Neuronal stem cell (in vitro differentiated cells): ENCODE measurements at places on chromosomes 11 and 22.
A peak's percentile ranks its signal among the peaks of the same experiment; 100 is the strongest.

- no peak for DNase-seq
Measured at GRCh38 chr11:122159173-122159721, 43.2 kb upstream of the BLID start.

GRCh38 chr11:3093281-3094191 lies 36.3 kb upstream of the CARS1 start:
- DNase-seq = no peak

DNA sequence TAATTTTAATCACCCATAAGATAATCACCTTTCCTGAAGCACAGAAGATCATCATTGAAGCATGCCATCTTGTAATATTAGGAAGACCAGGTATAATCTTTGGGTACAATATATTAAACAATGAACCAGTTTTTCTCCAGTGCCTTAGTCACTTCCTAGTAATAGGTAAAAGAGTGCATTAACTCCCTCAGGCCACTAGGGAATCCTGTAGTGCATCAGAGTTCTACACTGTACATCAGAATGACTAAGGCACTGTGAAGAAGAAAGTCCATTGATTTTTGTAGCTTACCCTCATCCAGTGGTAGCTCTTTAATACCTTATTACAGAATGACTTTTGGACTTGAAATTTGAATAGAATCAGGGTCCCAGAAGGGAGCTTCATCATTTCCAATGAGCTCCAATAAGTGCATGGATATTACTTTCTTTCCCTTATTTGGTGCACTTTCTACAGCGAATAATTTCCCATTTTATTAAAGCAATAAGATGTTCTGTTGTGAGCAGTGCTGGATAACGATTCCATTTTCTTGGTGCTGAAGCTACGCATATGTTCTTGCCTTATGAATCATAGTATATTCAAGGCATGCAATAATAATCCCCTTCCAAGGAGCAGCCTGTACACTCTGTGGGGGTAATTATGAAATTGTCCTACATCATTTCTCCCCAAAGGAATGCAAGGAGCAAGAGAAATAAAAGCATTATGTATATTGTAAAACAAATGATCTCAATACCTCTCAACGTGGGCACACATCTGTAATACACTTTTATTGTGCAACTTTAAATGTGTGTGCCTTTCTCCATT lies 4.7 kb downstream of the C11orf87 start:
- no peak for DNase-seq

DNA sequence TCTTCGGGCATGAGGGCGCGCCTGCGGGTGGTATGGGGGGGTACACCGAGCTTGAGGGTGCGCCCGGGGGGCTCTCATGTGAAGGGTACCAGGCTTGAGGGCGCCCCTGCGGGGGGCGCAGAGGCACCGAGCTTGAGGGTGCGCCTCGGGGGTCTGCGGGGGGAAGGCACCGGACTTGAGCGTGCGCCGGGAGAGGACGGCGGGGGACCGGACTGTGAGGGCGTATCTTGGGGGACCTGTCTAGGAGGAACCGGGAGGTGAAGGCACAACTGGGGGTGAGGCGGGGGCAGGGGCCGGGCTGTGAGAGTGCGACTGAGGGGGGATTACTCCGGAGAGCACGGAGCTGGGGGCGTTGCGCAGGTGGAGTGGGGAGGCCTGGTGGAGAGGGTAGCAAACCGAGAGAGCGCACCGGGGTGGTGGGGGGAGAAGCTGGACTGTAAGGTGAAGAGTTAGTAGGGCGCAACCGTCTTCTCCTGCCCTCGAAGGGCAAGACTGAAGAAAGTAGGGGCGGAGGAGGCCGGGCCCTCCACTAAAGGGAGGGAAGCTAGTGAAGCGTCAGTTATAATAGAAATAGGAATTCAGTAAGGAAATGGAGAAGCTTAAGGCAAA lies 1.1 kb upstream of the DDX6 start:
- DNase-seq = peak; percentile 20

- no peak for DNase-seq
Measured at GRCh38 chr11:77178150-77178549, 50.1 kb downstream of the MYO7A start.

- DNase-seq = peak; percentile 76
Measured at GRCh38 chr11:120324932-120325810, at the start of gene TLCD5. TSS of gene TLCD5 (plus strand) at chr11:120325299. CDS start at chr11:120327442, 2,143 bp downstream.

GRCh38 chr11:9905960-9906791 lies 242.3 kb downstream of the SWAP70 start:
- DNase-seq = no peak

GRCh38 chr22:31923136-31923535 lies 21.2 kb upstream of the YWHAH start:
- no peak for DNase-seq

DNA sequence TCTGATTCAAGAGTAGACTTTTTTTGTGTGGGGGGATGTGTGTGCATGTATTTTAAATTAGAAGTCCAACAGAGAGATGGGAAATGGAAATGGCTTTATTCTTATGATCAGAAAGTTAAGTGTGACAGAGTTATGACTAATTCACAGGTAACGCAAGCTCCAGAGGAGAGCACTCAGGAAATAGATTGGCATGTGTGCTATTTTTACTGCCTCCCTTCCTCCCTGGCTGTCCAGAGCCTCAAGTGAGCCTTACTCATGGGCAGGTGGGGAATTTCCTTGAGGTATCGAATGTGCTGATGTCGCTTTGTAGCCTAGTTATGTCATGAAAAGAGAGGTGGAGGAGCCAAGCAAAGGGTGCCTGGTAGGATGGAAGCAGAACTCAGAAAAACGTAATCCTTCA lies 70.3 kb upstream of the BDNF start:
- DNase-seq = no peak

- DNase-seq = no peak
Measured at GRCh38 chr22:26648528-26649388, 8.6 kb upstream of the MIAT start.

GRCh38 chr11:121291319-121291718 lies 1.3 kb upstream of the SC5D start:
- no peak for DNase-seq

GRCh38 chr11:72041364-72042063 lies 38.8 kb downstream of the NUMA1 start:
- DNase-seq = peak; percentile 71

DNA sequence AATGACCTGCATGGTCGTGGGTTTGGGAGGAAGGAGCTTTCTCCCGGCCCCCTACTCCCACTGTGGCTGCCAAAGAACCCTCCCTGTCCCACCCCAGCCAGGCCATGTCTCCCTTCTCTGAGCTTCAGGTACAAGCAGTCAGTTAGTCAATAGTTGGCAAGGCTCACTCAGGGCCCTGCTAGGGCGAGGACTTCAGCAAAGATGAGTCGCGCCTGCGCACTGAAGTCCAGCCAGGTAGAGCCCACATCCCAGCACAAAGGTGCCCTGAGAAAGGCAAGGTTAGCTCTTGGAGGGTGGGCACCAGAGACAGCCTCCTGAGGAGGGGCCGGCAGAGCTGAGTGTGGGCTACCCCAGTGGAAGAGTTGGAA lies 11.1 kb downstream of the C11orf86 start:
- no peak for DNase-seq

- no peak for DNase-seq
Measured at GRCh38 chr11:121657146-121657545, 204.4 kb upstream of the SORL1-AS1 start.

- DNase-seq = no peak
Measured at GRCh38 chr11:2149460-2149859, 10.3 kb upstream of the IGF2 start.

DNA sequence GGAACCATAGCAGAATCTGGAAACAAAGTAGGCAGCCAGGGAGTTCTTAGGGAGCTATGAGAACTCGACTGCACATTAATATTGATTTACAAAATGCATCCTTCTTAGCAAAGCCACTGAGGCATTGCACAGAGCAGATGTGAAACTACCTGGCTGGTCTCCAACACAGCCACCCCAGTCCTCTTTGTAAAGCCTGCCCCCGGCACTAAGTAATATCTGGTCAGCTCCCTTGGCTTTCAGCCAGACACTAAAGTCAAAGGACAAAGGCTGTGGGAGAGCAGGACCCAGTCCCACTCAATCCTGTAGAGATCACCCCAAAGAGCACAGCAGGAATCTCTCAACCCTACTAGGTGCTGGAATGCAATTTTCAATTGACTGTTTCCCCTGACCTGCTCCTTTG lies 12.8 kb downstream of the XRRA1 start:
- DNase-seq = no peak

DNA sequence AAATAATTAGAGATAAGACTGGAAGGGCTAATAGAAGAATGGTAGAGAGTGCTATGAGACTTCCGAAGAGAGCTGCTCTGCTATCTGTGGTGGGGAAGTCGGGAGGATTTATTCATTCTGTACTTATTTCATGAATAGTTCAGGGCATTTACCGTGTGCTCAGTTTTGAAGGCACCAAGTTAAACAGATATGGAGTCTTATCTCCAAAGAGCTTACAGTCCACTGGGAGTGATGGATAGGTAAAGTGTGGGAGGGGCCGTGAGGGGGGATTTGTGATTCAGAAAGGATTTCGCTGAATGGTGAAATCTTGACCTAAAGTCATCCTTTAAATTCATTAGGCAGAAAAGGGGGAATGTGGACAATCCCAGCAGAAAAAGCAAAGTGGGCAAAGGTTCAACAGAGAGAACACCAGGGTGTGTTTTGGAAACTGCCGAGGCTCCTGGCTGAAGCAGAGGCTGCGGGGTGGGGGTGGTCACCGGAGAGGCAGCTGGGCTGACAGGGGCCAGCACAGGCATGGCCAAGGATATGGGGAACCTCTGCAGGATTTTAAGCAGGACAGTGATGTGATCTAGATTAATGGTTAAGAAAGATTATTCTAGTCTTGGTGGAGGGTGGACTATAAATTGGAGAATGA lies 91.2 kb downstream of the UBASH3B start:
- no peak for DNase-seq

GRCh38 chr11:80420374-80420773 lies 979.5 kb upstream of the TENM4 start:
- no peak for DNase-seq

GRCh38 chr22:37547251-37547741 lies 13.0 kb upstream of the CDC42EP1 start:
- no peak for DNase-seq

DNA sequence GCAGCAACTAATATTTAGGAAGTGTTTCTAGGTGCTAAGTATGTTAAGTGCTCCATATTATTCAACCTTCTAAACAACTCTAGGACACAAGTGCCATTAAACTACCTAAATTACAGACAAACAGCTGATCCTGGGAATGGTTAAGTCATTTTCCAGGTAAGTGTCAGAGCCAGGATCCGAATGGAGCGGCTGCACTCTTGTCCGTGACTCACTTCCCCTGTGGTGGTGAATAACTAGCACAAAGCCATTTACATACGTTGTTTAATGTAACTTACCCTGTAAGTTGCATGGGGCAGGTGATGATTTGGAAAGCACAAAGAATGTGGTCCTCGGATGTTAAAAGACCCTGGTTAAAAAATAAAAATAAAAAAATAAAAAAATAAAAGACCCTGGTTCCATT lies 8.8 kb upstream of the PRG2 start:
- no peak for DNase-seq

- DNase-seq = no peak
Measured at GRCh38 chr11:89321401-89321800, 143.7 kb downstream of the TYR start.

DNA sequence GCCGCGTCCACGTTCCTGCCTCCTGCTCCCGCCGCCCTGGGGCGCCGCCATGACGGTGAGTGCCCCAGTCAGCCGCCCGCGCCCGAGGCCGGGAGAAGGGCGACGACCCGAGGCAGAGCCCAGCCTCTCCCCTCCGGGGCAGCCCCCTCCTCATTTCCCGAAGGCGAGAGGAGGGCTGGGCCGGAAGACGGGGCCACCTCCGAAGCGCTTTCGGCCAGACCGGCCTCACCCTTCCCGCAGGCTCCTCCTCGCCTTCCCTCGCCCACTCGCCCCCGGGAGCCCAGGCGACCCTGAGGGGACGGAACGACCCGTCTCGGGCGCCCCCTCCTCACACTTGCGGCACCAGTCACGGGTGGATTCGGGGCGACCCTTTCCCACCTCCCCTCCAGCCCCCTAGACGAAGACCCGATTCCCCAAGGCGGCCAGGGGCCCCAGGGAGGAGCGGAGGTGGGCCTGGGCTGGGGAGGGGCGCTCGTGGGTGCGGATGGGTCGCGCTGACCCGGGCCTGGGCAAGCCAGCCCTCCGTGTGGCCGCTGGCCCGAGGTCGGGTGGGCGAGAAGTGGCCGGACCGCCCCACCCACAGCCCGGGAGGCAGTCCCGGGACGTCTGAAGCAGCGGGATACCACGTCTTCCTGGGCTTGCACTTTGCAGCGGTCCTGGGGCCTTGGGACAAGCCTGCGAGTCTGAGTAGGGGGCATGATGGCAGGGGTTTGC lies 49.7 kb downstream of the TRIOBP start:
- peak; percentile 24 for DNase-seq

GRCh38 chr22:48906216-48906835 lies 921.3 kb downstream of the BRD1 start:
- DNase-seq = no peak

GRCh38 chr22:38135133-38135706 lies 24.7 kb upstream of the BAIAP2L2 start:
- DNase-seq = no peak

- DNase-seq = no peak
Measured at GRCh38 chr22:48581796-48582469, 1245.7 kb downstream of the BRD1 start.

GRCh38 chr11:59212744-59213631 lies at the start of gene MPEG1:
TSS of gene MPEG1 (minus strand) at chr11:59212927. CDS start at chr11:59212865, 62 bp downstream.
- DNase-seq = no peak

DNA sequence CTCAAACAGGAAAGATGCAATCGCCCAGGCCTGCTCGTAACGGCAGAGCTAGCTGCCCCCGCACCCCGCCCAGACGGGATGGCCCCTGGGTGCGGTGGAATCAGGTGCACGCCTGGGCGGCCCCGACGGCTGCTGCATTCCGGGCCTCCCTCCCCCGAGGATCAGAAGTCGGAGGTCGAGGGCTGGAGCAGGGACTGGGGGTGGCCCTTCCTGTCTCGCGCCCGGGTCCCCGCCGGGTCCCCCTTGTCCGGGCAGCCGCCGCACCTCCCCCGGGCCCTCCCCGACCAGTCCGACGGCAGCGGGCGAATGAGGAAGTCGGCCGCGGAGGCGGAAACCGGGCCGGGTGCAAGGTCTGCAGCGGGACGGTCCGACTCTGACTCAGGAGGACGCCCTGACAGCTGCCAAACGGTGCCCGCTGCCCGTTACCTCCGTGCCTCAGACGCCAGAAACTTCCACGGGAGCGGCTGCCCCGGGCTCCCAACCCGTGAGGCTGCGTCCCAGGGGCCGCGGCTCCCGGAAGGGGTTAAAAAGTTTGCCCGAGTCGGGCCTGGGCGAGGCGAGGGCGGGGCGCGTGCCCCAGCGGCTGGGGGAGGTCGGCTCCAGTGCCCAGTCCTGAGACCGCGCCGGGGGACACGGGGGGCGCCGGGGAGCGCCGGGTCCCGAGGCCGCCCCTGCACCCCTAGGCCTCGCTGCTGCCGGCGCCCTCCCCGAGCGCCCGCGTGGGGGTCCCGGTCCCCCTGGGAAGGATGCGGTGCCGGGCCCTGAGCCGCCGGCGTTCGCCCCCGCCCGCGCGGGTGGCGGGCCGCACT lies 663 bp downstream of the MYH9 start:
- DNase-seq = no peak

- DNase-seq = no peak
Measured at GRCh38 chr11:23947883-23948282, 549.0 kb upstream of the LUZP2 start.

- DNase-seq = no peak
Measured at GRCh38 chr22:27416511-27417420, 384.8 kb downstream of the MN1 start.
